ENCODE measurements at places on chromosomes 7 and 10. TPM values are rescaled to one million over a fixed set of nuclear protein-coding genes. Genes with fewer than 3 reads are reported as not detected.

DNA sequence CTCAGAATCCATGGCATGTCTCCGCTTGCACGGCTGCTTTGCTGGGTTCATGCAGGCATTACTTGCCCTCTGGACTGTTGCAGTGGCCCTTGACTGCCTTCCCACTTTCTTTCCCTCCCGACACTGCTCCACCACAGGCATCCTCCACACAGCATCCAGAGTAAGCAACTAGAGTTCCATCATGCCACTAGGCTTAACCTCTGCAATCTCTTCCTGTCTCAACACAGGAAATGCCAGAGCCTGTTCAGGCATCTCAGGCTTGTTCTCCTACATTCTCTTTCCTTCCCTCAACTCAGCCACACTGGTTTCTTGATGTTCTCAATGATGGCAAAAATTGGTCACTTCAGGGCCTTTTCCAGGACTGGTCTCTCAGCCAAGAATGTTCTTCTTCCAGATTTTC is 284.5 kb upstream of the KLF6 start:
- H3K27me3 ChIP-seq, result no peaks in the 10 kb centered on the region
- DNase-seq, result no peak
- no peaks in the 10 kb centered on the region for H3K4me1 ChIP-seq
- H3K36me3 ChIP-seq, result no peaks in the 10 kb centered on the region
- no peak overlapping the region for H3K27ac ChIP-seq
- H3K4me3 ChIP-seq, result no peak overlapping the region

DNA sequence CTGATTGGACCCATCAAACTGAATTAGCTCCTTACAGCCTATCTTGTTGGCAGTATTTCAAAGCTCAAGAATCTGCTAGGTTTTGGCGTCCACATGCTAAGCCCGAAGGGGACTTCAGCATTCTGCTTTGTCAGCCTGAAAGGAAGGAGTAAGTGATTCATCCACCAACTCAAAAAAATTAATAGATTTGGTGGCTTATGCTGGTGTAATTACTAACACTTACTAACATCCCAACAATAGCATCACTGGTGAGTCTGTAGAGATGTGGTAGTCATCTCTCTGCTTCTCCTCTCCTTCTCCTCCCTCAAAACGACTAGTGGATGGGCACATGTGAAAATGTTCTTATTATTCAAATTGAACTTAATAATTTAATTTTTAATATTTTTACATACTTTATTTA is 53.8 kb upstream of the EGR2 start:
- no peaks in the 10 kb centered on the region for H3K4me1 ChIP-seq
- H3K4me3 ChIP-seq, result no peak overlapping the region
- H3K27ac ChIP-seq, result no peak overlapping the region
- no peaks in the 10 kb centered on the region for H3K36me3 ChIP-seq
- no peaks in the 10 kb centered on the region for H3K27me3 ChIP-seq
- DNase-seq, result no peak

- H3K36me3 ChIP-seq, result no peaks in the 10 kb centered on the region
- H3K4me3 ChIP-seq, result no peak overlapping the region
- no peak overlapping the region for H3K27ac ChIP-seq
These were observed 473.0 kb downstream of the RPS24 start for GRCh38 chr10:78506614-78507013.

- no peak for DNase-seq
- no peaks in the 10 kb centered on the region for H3K36me3 ChIP-seq
- H3K4me3 ChIP-seq, result no peak overlapping the region
- no peak overlapping the region for H3K27ac ChIP-seq
- no peaks in the 10 kb centered on the region for H3K27me3 ChIP-seq
These were observed 130.0 kb upstream of the EEPD1 start for GRCh38 chr7:36023033-36023560.

DNA sequence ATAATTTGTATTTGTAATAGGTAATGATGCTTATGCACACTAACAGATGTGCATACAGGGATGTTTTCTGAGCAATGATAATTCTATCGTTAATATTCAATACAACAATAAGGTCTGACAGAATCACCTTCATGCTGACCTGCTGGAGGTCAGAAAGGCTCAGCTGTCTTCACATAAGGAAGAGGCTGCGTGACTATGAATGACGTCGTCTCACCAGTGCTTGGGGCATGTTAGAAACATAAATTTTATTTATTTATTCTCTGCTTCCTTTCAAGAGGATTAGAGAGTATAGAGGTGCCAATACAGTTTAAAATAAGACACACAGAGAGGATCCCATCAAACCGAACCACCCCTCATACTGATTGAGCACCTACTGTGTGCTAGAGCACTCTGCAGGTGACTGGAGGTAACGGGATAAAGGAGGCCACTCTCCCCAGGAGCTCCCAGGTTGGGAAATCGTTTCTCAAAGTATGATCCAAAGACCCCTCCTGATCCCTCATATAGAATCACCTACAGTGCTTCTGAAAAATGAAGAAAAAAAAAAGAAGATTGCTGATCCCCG is 265.6 kb upstream of the NPVF start:
- H3K27me3 ChIP-seq, result no peaks in the 10 kb centered on the region
- no peak for DNase-seq
- no peaks in the 10 kb centered on the region for H3K36me3 ChIP-seq
- H3K27ac ChIP-seq, result no peak overlapping the region
- H3K4me1 ChIP-seq, result peaks cover 12% of the 10 kb centered on the region

GRCh38 chr10:14905890-14906289 is 27.2 kb downstream of the SUV39H2 start:
- H3K4me3 ChIP-seq, result no peak overlapping the region
- H3K36me3 ChIP-seq, result peaks cover 29% of the 10 kb centered on the region
- H3K4me1 ChIP-seq, result peaks cover 2% of the 10 kb centered on the region
- DNase-seq, result no peak

DNA sequence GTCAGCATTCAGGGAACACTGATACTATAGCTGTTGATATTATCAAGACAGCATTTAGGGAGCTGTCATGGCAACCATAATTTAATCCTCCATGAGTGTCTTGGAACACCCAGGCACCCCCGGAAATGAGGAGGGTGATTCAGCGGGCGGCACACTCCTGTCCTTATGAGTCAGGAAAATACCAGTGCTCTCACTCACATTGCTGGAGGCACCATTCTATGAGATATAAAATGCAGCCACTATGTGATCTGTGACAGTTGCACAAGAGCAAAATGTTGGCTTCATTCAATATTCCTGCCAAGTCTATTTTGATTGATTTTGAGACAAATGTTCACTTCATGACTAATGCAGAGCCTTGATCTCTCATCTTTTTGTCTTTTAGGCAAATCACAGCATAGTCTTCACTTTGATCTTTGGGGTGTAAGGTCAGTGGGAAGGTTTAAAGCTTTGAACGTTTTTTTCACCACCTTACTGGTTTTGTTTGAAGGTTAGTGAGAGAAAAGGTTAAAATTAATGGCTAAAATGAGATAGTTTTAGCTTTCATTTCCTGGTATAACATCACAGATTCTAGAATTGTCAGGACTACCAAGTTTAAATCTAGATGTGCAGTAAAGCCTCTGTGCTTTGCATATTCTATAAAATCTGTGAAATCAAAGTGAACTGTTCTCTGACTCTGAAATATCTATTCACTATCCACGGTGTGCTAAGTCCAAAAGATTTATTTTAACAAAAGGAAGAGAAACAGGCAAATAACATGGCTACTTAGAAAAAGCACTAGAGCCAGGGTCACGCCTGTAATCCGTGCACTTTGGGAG is 12.4 kb upstream of the ARHGAP12 start:
- H3K4me3 ChIP-seq, result no peak overlapping the region
- no peak overlapping the region for H3K27ac ChIP-seq
- H3K4me1 ChIP-seq, result peaks cover 4% of the 10 kb centered on the region

DNA sequence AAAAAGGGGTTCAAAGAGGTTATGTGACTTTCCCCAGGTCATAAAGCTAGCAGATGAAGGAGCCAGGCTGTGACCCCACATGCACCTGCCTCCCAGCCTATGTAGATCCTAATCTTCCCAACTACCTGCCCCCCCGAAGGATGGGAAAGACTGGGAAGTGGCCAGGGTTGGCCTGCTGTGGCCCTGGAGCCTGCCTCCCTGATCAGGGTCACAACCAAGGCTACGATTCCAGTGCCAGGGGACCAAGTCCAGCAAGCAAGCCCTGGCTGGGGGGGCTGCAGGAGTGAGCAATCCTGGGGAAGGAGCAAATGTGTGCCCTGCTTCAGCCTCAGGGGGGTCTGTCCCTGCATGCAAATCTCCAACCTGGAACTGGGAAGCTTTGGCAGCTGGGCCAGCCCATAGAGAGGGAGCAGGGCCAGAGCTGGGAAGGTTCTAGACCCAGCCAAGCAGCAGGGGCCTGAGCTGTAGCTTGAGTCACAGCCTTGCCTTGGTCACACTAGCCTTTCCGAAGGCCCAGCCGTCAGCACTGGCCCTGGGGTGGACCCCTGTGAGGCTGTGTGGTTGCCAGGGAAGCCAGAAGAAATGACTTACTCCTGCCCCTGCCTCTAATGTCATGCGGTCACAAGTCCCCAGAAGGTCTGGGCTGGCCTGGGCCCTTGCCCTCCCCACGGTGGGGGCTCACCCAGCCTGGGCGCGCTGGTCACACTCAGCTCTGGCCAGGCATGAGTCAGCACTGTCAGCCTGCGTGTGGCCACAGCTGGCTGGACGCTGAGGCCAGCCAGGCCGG is 96.4 kb upstream of the ZMIZ1 start:
- H3K4me1 ChIP-seq, result peaks cover 5% of the 10 kb centered on the region
- no peaks in the 10 kb centered on the region for H3K27me3 ChIP-seq
- H3K4me3 ChIP-seq, result no peak overlapping the region
- no peak for DNase-seq
- no peaks in the 10 kb centered on the region for H3K36me3 ChIP-seq
- no peak overlapping the region for H3K27ac ChIP-seq

GRCh38 chr7:28570113-28570969 is 158.0 kb downstream of the CREB5 start:
- H3K36me3 ChIP-seq, result no peaks in the 10 kb centered on the region
- no peaks in the 10 kb centered on the region for H3K27me3 ChIP-seq
- no peaks in the 10 kb centered on the region for H3K4me1 ChIP-seq

DNA sequence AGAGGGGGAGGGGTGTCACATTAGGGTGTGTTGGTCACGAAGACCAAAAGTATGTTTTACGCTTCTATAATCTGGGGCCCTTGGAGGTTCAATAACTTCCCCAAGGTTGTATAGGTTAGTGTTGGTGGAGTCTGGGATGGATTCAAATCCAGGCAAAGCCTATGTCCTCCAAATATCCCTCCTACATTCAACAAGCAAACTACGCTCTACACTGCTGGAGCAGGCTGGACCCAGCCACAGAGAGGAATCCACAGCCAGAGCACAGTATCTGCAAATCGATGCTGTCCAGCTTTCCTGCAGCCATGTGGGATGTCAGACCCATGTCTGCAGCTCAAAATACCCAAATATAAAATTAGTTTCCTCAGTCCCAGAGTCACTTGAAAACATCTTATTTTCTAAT is 198.0 kb downstream of the COBL start:
- no peak for DNase-seq
- peaks cover 20% of the 10 kb centered on the region for H3K4me1 ChIP-seq
- no peak overlapping the region for H3K27ac ChIP-seq
- H3K27me3 ChIP-seq, result no peaks in the 10 kb centered on the region
- no peaks in the 10 kb centered on the region for H3K36me3 ChIP-seq

DNA sequence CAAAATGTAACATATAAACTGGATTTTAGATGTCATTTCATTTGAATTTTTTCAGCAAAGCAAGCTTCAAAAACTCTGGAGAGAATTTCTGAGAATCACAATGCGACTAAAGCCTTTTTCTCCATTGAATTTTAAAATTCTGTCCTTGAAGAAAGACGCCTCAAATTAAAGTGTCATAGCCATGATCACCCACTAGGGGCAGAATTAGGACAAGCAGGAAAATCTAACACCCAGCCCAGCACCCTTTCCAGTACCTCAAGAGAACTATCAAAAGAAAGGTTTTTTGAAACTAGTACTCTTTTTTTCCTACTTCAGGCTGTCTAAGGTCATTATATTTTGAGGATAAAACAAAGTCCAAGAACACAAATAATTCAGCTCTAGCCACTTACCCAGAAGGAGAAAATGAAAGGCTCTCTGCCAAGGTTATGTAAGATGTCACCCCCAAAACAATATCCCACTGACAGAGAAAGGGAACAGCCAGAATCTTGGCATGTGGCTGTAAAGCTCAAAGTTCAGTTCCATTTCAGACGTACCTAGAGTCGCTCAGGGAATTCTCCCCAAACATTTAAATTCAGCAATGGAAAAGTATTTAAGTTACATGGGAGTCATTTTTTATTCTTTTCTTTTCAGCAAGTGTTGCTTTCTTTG is 299.4 kb downstream of the SNX13 start:
- no peak overlapping the region for H3K4me3 ChIP-seq
- H3K27me3 ChIP-seq, result no peaks in the 10 kb centered on the region
- H3K36me3 ChIP-seq, result no peaks in the 10 kb centered on the region
- no peak overlapping the region for H3K27ac ChIP-seq

DNA sequence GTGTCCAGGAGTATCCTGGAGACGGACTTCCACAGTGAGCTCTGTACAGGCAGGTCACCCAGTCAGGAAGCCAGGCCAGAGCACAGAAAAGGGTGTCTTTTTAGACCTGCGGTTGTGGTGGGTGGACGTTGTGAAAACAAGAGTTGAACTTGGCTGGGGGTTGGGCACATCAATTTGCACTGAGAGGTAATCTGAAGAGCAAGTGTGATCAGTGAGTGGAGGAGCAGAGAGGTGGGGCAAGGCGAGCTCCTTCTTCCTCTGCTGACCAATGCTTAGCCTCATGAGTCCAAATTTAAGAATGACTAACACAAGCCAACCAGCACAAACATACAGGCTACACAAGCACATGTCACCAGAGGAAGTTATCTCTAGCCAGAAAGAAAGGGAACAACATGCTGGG is 310.8 kb downstream of the TCERG1L start:
- no peaks in the 10 kb centered on the region for H3K36me3 ChIP-seq
- H3K27me3 ChIP-seq, result peaks cover 11% of the 10 kb centered on the region
- H3K27ac ChIP-seq, result no peak overlapping the region
- no peak overlapping the region for H3K4me3 ChIP-seq

DNA sequence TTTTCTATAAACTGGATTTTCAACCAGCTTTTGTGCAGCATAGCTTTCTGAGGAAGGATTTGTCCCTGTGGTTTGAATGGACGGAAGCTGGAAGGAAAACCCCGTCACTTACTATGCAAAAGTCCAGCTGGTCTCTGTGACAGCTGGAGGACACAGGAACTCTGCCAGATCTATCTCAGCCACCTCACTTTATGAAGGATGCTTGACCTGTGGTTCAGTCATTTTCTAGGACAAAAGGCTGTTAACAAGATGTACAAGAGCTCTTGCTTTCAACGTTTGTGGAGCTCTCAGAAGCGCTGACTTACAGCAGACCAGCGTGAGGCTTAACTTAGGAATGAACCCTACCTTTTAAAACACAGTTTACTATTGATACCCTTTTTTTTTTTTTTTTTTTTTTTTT is 90.8 kb downstream of the CREM start:
- no peak for DNase-seq
- H3K36me3 ChIP-seq, result no peaks in the 10 kb centered on the region
- no peak overlapping the region for H3K4me3 ChIP-seq
- H3K4me1 ChIP-seq, result no peaks in the 10 kb centered on the region
- no peaks in the 10 kb centered on the region for H3K27me3 ChIP-seq

Gene GCK
- 0.82 TPM for total RNA-seq

Gene LSM5
- 26.7 TPM for total RNA-seq
